Stimulated activated CD4-positive, alpha-beta T cell treated with anti-CD3 and anti-CD28 coated beads, Interleukin-4, amount 100 ng/mL, for 4 hours (primary cell): ENCODE measurements at places on chromosomes 6 and 20.

DNA sequence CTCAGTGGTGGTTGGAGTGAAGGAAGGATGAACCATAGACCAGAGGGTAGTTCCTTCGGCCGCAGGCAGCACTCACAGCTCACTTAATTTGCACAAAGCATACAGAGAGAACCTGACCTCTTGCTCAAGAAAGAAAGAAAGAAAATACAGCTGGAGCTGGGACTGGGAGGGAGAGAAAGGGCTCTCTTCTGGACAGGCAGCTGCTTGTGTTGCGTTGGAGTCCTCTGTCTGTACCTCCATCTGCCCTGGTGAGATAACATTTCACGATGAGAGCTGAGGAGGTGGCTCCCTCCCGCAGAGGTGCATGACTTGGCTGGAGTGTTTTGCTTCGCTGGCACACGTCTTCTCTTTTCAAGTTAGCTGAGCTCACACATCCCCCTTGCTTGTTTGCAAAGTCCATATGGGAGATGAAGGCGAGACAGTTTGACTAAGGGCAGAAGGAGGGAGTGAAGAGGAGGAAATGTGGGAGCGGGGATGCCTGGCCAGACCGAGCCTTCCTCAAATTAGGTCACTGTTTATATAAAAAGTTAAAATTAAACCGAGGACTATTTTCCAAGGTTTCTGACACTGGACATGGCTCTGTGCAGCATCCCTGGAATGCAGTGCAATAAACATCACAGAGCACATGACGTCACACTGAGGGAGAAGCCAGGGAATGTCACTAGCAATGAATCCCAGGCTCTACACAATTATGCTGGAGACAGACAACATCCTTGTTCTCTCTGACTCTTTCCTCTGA is 359.4 kb downstream of the CD83 start:
- no peak for DNase-seq

GRCh38 chr20:57030611-57031600 is 235.5 kb downstream of the BMP7 start:
- no peak for DNase-seq

GRCh38 chr6:89807581-89807980 is 12.0 kb downstream of the MDN1 start:
- DNase-seq: no peak

DNA sequence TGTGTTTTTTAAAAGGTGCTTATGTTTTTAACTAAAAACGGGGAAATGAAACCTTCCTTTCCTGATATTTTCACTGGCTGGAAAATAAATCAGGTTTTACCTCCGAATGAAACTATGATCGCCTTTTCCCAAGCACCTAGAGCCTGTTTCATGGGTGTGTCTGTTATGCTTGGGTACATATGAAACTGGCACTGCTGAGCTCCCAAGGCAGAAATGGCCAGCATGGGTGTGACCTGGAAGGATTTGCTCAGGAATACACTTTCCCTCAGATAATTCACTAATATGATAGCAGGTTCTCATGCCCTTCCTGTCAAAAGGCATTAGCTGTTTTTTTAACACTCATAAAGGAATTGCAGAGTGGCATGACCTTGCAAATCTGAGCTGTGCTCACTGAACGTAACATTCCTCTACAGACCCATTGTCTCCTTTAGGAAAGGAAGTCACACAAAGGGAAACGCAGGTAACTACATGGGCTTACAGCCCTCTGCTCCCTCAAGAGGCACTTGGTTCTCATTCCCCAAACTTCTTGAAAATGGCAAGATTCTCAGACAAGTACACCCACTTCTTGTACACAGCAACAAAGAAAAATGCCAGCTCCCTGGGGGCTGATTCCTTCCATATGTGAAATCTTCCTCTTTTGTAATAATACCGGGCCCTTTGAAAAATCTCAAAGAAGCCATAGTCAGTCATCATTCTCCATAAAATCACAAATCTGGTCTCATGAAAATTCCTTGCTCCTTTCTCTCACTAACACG is 72.7 kb downstream of the METTL24 start:
- no peak for DNase-seq

DNA sequence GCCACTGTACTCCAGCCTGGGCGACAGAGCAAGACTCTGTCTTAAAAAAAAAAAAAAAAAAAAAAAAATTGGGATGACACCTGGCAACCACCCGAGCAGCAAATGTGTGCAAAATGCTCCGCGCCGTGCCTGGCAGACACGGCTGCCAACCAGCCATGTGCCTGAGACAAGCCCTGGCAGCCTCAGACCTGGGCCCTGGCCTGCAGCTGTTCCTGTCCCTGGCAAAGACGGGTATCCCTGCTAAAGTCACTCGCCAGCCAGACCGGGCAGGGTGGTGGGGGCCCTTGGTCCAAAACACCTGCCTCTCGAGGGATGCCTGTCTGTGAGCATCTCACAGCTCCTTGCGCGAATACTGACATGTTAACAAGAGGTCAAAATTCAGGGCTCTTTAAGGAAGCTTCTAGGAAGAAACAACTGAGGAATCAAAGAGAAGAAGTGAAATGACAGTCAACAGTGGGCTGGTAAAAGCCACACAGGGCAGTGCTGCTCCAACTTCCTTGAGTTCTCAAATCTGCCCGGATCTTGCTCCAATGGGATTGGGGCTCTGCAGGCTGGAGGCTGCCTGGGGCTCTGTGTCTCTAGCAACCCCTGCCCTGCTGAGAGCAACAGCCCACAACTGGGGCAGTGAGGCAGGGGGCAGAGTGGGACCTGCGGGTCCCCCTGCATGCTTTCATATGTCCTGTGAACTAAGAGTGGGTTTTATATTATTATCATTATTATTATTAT is 53.4 kb downstream of the SYTL3 start:
- no peak for DNase-seq

DNA sequence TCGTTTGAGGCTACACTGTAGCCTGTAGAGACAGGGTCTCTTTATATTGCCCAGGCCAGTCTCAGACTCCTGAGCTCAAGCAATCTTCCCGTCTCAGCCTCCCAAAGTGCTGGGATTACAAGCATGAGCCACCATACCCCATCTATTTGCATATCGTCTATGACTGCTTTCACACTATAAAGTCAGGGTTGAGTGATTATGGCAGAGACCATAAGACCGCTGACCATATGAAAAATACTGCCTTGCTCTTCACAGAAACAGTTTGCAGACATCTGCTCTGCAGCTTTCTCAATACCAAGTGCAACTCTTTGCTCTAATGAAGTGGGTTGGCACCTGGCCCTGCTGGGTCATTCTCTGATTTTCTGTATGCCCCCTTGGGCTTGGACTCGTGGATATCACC is 79.5 kb upstream of the PAK5 start:
- no peak for DNase-seq

DNA sequence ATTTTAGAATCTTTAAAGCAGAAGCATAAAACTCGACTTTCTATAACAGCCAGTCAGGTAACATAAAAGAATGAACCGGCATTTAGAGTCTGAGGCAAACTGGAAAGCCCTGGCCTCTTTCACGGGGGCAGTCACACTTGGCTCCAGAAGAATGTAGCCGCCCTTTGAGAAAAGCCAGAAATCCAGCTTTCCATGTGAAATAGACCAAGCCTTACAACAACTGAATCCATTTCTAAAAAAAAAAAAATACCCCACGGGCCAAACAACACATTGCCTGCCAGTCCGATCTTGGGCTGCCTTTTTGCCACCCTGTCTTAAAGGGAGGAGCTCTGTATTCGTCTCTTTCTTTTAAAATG is 252.9 kb upstream of the TAB2 start:
- DNase-seq: no peak

- no peak for DNase-seq
Observed at GRCh38 chr6:146851837-146852236, 253.1 kb downstream of the ADGB start.

DNA sequence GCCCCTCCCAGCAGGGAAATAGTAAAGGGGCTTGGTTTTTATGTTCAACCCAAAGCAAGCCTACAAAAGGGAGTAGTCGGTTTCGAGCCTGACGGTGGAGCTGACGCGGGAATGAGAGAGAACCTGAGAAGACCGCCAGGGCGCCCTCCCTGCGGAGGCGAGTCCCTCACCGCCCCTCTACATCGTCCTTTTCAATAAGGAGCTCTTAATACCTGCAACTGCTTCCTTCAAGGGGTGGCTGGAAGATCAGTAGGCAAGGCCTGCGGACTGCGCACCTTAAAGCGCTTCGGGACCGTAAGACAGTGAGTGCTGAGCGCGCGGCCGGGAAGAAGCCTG is 709 bp upstream of the ZNF76 start:
- no peak for DNase-seq

DNA sequence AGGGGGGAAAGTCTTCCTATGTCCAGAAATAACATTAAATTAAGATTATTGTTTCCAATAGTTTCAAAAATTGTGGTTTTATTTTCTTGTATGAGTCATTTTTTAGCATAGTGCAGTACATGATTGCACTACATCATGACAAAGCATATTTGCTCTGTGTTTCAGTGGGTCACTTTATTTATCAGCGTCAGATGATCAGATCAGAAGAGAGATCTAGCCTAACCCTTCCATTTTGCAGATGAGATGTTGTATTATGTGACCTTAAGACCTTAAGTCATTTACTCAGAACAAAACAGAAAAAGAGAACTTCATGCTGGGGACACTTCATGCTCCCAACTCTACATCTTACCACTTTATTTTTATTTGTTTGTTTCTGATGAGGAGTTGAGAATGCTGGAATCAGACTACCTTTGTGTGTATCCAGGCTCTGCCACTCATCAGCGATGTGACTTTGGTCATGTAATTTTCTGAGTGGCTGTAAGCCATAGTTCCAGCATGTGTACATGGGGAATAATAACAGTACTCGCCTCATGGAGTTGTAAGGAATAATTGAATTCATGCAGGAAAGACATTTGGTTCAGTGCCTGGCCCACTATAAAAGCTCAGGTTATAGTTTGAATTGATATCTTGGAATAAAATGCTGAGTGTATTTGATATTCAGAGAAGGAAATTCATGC is 13.5 kb downstream of the EYA4 start:
- no peak for DNase-seq

- no peak for DNase-seq
Observed at GRCh38 chr6:46690911-46691451, 3.3 kb downstream of the TDRD6 start.

DNA sequence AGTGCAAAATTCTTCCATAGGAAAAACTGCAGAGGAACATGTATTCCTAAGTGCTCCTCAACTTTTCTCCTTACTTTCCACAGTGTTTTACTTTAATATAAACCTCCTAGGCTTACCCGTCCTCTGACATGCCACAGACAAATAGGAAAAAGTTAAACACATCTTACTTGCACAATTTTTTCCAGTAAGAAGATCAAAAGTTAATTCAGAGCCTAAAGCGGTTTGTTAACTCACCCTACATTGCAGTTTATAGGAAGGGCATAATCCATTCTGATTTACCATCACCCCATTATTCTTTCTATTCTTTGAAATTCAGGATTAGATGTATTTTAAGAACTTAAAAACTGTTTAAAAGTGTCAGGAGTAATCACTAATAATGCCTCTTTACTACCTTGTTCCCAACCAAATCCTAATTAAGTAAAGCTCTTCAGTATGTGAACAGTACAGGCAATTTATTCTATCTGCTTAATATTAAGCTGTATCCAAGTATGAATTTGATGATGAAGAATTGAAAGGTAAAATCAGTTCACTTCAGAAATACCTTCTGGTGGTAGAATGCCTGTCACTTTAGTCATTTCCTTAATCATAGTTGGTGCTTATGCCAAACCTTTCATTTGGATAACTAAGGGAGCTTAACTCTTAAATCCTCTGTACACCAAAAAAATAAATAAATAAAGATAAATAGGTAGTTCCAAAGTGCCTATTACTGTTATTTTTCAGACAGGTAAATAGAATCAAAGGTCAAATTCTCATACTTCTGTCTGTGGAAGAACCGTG is 292.0 kb downstream of the ALDH8A1 start:
- no peak for DNase-seq

- no peak for DNase-seq
Observed at GRCh38 chr6:110687326-110687725, 127.9 kb downstream of the CDK19 start.

DNA sequence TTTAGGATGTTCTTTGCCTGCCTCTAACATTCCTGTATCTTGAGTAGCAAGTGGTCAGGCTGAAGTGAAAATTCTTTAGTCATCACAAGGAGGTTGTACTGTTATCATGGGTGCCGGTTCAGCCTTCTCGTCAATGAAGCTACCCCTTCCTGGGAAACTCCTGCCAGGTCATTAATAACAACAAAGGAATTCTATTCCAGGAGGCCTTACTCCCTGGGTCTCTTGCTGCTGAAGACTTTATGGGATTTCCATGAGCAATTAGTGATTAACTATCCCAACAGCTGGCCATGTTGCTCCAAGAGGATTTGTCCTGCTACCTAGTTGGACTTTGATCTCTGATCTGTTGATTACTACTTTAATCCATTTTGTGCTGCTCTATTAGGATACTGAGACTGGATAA is 62.7 kb upstream of the ELOVL5 start:
- no peak for DNase-seq

DNA sequence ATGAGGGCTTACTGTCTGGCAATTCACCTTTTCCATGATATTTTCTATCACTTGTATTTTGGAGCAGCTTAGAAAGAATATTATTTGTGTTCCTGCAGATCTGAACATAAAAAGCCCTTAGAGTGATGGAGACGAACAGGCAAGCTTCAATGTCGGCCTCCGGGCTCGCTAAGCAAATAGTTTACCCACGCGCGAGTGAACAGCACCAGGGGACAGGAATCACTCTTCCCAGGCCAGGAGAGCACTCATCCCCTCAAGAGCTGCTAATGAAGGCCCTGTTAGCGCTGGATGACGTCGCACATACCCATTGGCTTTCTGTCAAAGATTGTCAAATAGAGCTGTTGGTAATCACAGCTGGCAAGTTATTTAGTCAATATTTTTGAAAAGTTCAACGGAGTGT is 395.7 kb downstream of the ZFAND3 start:
- DNase-seq: no peak

DNA sequence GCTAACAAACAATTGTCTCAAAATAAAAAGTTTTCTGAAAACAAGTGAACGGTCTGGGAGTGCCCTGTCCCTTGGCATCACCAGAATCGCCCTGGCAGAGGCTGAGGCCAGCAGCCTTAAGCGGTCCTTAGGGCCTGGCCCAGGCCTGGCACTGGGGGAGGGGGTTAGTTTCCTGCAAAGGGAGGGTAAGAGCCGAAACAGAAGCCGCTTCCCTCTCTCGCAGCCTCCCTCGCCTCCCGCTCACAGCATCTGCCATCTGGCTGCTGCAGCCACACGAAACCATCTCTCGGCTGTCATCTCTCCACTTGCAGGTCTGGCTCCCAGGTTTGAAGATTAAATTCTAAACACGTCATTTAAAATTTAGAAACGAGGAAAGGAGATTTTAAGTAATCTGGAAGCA is 31.5 kb downstream of the PMEPA1 start:
- no peak for DNase-seq

DNA sequence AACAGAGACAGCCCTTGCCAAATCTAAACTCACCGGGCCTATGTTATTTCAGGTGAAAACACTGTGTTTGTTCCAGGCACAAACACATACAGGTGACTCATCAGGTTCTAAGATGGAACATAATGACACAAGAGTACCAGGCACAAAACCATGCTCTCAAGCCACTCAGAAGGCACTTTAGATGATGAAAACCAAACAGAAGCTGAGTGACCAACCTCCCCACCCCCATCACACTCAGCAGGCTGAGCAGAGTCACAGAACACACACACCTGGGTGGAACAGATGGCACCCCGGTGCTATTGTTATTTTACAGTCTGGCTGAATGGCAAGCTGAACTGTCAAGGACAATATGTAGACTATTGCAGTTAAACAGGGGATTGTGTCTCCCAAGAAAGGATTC is 20.6 kb upstream of the NKX2-2 start:
- DNase-seq: no peak

GRCh38 chr20:39310363-39310995 is 348.3 kb downstream of the DHX35 start:
- no peak for DNase-seq
